ENCODE measurements at places on chromosomes 2 and 18.

- no peak for DNase-seq
These were observed 121.3 kb downstream of the BCL2 start for GRCh38 chr18:63198098-63198760.

GRCh38 chr2:62319070-62319469, 123.2 kb downstream of the B3GNT2 start:
- no peak for DNase-seq

DNA sequence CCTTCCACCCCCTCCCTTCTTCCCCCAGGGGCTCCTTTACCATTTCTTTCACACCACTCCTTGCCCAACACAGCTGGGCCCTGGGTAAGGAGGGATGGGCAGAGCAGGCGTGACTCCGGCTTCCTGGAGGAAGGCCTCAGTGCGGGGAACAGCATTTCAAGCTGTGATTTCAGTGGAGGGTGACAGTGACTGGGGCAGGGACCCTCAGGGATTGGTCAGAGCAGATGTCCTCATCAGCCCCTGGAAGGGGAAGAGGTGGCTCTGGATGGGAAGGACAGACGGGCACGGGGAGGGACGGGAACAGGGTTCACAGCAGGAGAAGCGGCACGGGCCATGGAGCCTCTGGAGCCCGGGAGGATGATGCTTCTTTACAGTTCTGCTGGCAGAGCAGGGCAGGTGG, 130.8 kb upstream of the TWIST2 start:
- DNase-seq = no peak

DNA sequence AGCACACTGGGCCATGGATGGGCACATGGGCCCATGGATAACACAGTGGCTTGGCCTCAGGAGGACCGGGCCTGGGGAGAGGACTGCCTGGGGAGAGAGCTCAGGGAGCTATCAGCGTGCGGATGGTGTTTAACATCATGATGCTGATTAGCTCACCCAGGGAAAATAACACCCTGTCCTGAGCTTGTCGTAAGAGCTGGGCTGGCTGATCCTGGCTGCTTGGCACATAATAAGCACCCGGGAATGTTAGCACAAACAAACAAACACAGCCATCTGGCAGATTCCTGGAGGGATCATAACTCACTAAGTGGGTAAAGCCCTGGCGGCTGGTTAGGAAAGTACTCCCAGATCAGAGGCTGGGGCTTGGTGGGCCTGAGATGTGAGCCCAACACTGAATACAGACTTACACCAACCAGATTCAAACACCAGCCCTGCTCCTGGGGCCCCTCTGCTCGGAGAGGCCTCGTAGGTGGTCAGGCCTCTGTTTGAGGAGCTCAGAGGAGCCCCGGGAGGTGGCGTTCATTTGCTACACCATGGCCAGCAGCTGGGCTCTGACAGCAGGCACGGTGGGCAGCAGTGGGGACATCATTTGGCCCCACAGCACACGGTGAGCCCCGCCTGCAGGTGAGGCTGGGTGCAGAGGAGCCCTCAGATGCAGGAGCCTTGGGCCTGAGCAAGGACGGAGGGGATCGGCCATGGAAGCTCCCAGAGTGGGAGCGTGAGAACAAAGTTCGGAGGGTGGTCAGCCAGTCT, 193.4 kb upstream of the HDAC4 start:
- no peak for DNase-seq

GRCh38 chr2:21422050-21422449, 298.3 kb downstream of the TDRD15 start:
- DNase-seq = no peak

- no peak for DNase-seq
These were observed 12.8 kb upstream of the PIK3C3 start for GRCh38 chr18:41942254-41942653.

DNA sequence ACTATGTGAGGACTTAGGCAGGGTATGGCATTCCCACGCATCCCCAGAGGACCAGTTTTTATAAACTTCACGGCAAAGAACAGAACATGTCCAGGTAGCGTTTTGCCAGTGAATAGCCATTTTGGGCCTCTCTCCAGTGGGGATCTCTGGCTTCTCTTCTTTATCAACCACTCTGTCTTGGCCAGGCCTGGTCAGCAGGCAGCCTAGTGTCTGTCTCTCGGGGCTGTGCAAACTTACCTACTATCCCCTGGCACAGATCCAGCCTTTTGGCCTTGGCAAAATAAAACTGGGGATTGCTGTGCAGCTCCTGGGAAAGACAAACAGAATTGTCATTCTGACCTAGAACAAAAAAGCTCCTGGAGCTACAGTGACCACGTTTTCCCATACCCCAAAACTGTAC, 14.5 kb downstream of the CAPN14 start:
- no peak for DNase-seq

DNA sequence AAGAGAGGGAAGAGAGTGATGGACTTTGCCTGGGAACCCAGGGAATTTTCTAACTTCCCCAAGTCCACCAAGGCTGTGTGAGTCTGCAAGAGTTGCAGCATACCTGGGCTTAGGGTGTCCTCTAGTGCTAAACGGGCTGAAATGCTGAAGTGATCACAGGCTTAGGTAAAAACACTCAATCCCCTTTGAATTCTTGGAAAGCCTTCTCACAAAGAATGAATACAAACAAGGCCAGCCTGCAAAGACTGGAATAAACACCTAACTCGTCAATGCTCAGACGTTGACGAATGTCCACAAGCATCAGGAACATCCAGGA, 30.0 kb upstream of the BMP10 start:
- peak; percentile 60 for DNase-seq

DNA sequence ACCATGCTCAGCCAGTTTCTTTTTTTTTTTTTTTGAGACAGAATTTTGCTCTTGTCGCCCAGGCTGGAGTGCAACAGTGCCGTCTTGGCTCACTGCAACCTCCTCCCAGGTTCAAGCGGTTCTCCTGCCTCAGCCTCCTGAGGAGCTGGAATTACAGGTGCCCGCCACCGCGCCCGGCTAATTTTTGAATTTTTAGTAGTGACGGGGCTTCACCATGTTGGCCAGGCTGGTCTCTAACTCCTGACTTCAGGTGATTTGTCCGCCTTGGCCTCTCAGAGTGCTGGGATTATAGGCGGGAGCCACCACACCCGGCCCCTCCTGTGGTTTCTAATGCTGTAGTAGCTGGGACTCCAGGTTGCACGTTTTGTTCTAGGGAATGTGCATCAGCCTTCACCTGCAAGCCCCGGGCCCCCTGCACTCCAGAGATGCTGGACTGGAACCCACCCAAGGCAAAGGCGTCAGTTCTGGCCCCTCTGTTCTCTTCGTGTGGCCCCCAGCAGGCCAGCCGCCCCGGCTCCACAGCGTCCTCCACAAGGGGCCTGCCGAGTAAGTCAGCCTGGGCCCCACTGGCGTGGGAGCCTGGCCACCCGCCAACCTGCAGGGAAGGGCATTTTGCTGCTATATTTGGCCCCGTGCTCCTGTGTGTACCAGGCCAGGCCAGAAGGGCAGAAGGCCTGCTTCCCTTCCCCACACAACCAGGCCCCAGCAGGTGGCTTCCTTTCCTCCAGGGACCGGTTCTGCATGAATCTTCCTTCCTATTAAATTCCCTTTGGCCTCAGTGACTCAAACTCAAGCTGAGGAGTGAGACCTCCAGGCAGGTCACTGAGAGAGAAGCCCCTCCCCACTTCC, 25.7 kb upstream of the B3GNT7 start:
- peak; percentile 79 for DNase-seq

DNA sequence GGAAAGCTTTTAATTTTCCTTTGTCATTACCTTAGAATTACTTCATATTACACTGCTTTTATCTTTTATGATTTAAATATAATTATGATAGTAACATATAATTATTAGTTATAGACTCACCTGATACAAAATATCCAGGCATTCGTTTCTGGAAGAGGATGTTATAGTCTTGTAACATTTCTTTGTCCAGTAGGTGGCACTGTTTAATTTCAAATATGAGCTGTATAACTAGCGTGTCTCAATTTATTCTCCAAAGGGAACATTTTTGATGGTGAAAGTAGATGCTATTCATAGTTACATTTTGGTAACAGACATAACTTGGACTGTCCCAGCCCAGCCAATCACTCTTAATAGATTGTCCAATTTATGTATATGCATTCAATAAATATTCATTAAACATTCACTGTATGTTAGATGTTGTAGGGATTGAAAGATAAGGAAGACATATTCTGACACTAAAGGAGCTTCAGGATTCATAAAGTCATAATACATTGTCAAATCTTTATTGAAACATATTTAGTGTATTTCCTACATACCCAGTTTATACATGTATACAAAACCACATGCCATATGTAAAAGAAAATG, 19.2 kb downstream of the DAW1 start:
- peak; percentile 68 for DNase-seq

DNA sequence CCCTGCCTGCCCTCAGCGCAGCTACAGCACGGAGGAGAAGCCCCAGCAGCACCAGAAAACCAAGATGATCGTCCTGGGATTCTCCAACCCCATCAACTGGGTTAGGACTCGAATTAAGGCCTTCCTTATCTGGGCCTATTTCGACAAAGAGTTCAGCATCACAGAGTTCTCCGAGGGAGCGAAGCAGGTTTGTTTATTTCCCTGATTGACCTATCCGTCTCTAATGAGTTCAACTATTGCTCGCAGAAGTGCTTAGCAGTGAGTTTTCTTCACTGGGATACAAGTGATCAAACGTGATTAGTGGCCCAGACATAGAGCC, 639 bp downstream of the MAIP1 start:
- peak; percentile 4 for DNase-seq

- DNase-seq = no peak
These were observed 18.7 kb downstream of the INSIG2 start for GRCh38 chr2:118106926-118107325.

DNA sequence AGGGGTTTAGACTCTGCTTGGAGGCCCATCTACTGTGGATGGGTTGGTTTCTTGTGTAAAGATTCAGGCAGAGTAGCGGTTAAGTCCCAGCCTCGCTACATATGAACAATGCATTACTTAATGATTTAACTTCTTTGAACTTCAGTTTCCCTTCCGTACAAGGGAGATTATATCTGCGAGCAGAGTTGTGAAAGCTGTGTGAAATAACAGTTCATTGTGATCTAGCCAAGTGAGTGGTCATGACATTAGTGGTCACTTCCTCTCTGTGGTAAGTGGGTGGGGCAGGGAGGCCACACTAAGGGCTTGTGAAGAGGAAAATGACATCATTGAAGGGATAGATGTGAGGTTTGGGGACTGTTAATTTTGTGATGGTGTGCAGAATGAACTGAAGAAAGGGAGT, 14.1 kb upstream of the MEX3C start:
- peak; percentile 51 for DNase-seq

DNA sequence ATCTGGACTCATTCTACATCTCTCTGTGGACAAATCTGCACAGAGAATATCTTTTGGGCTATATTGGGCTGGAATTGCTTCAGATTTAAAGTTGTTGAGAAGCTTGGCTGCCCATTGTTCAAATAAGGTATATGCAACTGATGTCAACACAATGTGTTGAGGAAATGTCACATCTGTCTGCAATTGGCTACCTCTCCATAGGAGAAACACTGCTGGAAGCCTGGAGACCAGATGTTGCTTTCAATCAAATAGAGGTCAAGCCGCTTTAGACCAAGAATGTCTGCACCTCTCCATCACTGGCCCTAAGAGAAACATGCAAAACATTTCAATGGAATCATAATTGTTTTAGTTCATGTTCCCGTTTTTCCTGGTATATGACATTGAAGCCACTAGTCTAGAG, 720.2 kb downstream of the SLC4A3 start:
- no peak for DNase-seq

GRCh38 chr2:26925100-26925791, 45.2 kb upstream of the MAPRE3 start:
- no peak for DNase-seq

DNA sequence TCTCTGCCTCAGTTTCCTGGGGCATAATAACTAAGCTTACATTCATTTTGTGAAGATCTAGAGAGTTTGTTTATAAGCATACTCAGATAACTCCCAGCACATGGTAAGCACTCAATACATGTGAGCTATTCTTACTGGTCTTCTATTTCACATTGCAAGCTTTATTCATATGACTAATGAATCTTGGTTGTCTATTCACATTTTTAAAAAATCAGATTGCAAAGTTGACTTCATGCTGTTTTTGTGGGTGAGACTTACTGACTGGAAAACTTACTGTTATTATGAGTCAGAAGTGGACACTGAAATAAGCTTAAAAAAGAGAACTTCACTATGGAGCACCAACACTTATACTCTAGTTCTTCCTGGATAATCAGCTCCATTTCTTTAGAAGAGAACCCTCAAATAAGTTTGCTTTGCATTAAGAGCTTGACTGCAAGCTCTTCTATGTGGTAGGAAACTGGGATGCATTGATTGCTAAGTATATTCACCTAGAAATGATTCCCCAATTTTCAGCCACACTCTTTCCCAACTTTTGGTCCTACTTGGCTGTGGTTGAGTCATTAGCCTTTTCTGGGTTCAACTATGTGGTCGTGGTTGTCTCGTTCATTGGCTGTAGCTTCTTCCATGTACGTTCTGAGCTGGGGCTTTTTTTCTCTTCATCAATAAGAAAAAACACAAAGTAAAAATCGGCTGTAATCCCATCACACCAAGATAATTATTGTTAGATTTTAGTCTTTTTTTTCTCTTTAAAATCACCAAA, 29.5 kb upstream of the RBMS1 start:
- no peak for DNase-seq

- no peak for DNase-seq
These were observed 232.6 kb downstream of the OTX1 start for GRCh38 chr2:63283273-63283672.

DNA sequence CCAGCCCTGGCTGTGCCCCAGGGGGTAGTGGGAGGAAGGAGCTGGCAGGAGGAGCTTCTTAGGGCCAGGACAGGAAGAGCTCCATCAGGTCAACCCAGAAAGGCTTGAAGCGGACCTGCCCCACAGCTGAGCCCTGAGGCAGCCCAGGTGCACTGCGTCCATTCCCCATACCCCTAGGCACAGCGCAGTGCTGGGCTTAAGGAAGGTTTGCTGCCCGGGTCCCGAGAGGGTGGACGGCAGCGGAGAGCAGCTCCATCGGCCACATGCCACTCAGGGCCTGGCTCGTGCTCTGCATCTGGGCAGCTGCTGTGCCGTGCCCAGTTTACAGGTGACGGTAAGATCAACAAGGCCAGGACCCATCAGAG, 26.4 kb downstream of the DNMT3A start:
- DNase-seq = no peak

GRCh38 chr18:11081009-11081532, 68.3 kb downstream of the PIEZO2 start:
- no peak for DNase-seq

DNA sequence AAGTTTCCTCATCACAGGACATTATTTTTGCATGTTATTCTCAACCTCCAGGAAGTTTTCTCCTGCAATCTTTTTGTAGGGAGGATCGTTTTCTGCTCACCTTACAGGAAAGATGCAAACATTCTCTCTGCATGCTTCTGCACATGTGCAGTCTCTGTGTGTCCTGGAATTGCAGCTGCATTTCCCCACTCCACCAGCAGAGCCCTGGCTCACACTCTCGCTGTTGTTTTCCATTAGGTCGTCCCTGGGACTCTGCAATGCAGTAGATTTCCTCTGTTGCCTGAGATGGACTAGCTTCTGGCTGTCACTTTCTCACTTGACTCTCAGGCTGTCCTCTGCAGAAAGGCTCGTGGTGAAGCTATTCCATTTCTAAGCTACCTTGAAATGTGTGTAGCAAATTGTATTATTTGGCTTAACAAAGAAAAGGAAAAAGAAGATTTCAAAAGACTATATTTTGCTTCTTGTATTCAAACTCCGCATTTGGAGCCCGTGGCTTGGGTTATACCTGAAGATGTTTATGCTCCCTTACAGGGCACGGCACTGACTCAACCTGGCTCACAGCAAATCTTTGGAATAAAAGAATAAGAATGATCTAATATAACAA, 346.7 kb downstream of the RAD51AP2 start:
- DNase-seq = no peak

Data from lung microvascular endothelial cell (primary cell).